Ureter (tissue), 1 donor: ENCODE measurements at places on chromosomes 7 and 10. TPM values are rescaled to one million over a fixed set of nuclear protein-coding genes. Genes with fewer than 3 reads are reported as not detected.

- no peak for DNase-seq
Observed at GRCh38 chr10:99329554-99330346, 594 bp downstream of the CNNM1 start.

- no peak for DNase-seq
Observed at GRCh38 chr7:140195859-140196258, 19.1 kb upstream of the KDM7A start.

DNA sequence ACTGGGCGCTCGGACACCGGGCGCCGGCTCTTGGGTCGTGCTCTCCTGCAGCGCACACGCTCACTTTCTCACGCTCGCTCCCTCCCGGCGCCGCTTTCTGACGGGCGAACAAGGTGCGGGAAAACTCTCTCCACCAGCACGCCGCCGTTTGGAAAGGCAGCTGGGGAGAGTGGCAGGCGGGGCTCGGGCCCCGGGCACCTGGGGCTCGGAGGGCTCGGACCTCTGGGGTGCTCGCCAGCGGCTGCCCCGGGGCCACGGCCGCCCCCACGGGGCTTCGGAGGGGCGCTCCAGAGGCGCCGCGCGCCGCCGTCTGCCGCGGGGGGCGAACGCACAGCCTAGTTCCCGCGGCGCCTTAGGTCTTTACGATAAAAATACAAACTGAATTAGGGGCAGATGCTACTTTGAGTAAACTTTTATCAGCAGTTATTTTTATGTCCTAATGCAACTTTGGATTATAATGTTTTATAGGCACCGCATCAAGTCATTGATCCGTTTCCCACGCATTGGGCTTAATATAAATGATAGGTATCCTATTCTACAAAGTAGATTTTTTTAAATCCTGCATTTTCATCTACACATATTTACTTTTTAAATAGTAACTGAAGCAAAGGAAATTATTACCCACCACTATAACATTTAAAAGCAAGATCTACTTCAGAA, 535 bp upstream of the EPC1 start:
- DNase-seq = no peak

NCF1 gene
- total RNA-seq = 1.9 TPM

DNA sequence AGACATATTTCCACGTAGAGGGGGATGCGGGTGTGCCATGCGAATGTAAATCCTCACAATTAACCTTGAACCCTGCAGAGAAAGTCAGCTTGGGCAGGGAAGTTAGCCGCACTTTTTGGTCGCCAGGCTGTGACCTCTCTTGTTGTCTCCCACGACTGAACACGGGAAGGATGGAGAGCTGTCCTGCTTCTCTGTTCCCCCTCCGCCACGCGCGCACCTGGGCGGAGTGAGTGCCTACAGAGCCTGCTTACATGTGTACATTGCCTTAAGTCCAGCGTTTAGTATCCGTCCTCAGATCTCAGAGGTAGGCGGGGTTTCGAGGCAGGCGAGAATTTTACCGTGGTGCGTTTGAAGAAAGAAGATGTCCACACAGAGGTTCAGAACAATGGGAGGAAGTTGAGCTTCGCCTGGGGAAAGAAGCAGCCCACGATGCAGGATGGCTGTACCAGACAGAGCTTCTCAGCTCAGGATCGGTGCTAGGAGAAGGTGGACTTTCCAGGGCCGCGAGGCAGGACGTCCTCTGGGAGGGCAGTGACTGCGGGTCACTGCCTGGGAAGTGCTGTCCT, 482 bp upstream of the ERCC6 start:
- peak; percentile 45 for DNase-seq

DNA sequence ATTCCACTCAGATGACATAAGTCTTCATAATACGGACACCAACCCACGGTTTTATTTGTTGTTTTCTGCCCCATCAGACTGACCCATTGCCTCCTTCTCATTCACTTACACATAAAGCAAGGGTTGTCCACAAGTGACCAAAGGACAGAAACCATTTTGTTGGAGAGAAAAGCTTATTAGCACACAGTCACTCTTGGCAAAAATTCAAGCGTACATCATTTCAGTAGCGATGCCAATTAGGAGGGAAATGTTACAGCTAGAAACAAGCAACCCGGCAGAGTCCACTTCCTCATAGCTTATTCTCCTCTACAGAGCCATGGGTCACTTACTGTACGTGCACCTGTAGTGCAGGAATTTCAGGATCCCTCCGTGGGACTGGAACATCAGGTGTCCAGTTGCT, 23.0 kb downstream of the ABLIM1 start:
- no peak for DNase-seq

- DNase-seq = no peak
Observed at GRCh38 chr7:119935418-119936025, 337.5 kb upstream of the KCND2 start.

FAM25G gene
- not detected for total RNA-seq

- DNase-seq = no peak
Observed at GRCh38 chr7:106346167-106346677, 61.4 kb upstream of the NAMPT start.

- no peak for DNase-seq
Observed at GRCh38 chr7:88835147-88835728, 39.7 kb upstream of the TEX47 start.

DNA sequence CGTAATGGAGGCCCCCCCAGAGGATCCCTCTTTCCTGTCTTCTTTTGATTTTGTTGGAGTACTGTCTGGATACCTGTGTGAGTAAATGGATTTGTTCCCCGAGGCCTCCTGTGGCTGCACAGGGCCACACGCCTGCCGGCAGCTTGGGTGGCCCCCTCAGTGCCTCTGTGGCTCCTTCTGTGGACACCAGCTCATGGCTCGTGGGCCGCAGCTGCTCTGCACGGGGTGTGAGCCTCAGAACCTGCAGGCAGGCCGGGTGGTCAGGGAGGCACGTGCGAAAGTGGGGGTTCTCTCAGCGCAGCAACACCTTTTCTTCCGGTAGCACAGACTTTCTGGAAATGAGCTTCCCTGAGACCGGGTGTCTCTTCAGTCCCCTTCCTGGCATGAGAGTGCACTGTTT, 70.3 kb downstream of the WDR37 start:
- DNase-seq = no peak

- DNase-seq = no peak
Observed at GRCh38 chr7:73519867-73520672, 2.0 kb downstream of the BAZ1B start.

NAT16 gene
- total RNA-seq = not detected

DNA sequence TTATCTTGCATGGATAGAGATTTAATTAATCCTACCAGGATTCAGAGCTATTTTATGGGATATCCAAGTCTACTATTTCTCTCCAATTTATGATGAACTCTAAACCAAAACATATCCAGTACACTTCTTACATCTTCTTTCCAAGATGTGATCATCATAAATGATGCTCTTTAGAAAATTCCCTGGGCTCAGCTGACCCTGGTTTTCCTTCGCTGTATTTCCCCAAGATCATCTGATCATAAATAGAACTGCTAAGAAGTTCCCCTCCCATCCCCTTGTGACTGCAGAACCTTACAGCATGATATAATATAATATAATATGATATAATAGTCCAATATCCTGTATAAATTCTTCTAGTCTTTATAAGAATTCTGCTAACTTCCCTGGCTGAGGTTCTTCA, 114.6 kb upstream of the LYZL2 start:
- no peak for DNase-seq

- DNase-seq = no peak
Observed at GRCh38 chr10:119818889-119819270, 53.8 kb downstream of the MCMBP start.

DNA sequence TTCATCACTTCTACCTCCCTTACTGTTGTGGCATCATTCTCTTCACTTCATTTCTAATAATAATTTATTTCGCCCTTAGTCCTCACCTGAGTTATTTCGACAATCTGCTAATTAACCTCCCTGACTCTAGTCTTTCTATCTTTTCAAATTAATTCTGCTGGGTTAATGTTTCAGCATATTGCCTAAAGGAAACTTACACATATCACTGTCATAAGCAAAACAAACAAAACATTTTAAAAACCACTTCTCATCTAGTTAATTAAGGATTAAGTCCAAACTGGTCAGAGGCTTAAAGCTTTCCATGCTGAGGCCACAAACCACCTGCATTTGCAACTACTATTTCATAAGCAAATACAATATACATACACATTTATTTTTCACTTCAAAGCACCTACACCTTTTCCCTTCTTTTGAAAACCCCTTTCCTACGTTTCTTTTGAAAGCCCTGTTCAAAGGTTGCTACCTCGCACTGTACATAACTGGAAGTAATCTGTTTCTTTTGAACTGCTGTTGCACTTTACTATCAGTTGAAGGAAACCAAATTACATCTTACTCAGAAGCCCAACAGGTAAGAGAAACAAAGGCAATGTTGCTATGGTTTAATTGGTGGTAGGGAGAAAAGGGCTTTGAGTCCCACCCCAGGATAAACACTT, 10.3 kb downstream of the SEM1 start:
- DNase-seq = no peak

- no peak for DNase-seq
Observed at GRCh38 chr10:16445770-16446469, 9.1 kb downstream of the PTER start.

- no peak for DNase-seq
Observed at GRCh38 chr10:1172256-1172984, 116.2 kb downstream of the WDR37 start.

DNA sequence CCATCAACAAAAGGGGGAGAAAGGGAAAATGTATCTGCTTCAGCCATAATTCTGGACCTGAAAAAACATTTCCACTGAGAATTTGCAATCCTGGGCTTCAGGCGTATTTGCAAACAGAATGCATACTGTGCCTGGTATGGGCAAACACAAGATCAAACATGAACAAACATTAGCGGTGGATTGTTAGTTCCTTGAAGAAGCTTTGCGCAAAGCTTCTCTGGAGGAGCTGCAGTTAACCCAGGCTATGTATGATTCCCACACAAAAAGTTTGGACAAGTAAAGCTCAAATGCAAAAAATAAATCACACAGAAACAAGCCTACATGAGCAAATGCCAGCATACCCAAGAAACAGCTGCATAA, 20.4 kb upstream of the HILPDA start:
- no peak for DNase-seq

DNA sequence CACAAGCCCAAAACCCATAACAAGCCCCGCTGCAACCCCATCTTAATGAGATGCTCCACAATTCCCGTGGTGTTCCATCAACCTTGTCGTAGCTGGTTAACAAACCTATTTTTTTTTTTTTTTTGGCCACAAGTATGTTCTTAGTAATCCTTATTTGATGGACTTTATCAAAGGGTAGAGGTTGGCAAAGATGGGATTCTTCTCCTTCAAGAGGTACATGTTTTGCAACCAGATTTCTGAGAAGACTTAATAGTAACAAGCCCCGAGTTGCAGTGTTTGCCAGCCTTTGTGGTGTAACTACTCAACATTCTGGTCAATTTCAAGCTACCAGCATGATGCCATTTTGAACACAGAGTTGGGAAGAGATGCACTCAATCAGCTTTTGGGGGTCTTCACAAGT, 181.7 kb downstream of the NRP1 start:
- DNase-seq = no peak

DNA sequence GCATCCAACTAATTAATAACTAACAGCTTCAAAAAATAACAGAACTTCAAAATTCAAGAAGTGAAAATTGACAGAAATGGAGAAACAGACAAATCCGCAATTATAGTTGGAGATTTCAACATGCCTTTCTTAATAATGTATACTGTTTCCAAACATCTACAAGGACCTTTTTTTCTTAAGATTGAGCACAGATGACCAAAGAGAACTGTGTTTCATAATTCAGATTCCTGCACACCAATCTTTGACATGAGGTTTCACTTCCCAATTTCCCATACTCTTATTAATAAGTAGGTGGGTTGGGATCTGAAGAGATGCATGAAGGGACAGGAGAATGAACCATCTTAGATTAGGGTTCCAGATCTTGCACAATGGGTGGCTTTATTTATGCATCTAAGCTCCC, 24.9 kb upstream of the GIMAP7 start:
- no peak for DNase-seq

- DNase-seq = no peak
Observed at GRCh38 chr7:73841689-73842066, 638 bp downstream of the METTL27 start.

- DNase-seq = no peak
Observed at GRCh38 chr10:117214401-117214800, 17.1 kb downstream of the KCNK18 start.

- DNase-seq = no peak
Observed at GRCh38 chr7:105002-105401, 87.4 kb upstream of the FAM20C start.

DNA sequence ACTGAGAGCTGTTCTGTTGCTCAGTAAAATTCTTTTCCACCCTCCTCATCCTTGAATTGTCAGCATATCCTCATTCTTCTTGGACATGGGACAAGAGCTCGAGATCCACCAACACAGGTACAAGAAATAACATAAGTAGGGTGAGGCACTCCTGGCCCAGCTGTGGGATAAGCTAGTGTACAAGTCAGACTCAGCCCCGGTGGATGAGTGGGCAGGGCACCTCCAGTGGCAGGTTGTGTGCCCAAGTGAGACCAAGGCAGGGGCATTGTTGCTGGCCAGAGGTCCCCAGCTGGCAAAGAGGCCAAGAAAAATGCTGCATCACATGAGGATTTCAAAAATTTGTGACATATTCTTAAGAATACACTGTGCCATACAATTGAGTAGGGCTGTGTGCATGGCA, 402.0 kb upstream of the ZWINT start:
- DNase-seq = no peak

DNA sequence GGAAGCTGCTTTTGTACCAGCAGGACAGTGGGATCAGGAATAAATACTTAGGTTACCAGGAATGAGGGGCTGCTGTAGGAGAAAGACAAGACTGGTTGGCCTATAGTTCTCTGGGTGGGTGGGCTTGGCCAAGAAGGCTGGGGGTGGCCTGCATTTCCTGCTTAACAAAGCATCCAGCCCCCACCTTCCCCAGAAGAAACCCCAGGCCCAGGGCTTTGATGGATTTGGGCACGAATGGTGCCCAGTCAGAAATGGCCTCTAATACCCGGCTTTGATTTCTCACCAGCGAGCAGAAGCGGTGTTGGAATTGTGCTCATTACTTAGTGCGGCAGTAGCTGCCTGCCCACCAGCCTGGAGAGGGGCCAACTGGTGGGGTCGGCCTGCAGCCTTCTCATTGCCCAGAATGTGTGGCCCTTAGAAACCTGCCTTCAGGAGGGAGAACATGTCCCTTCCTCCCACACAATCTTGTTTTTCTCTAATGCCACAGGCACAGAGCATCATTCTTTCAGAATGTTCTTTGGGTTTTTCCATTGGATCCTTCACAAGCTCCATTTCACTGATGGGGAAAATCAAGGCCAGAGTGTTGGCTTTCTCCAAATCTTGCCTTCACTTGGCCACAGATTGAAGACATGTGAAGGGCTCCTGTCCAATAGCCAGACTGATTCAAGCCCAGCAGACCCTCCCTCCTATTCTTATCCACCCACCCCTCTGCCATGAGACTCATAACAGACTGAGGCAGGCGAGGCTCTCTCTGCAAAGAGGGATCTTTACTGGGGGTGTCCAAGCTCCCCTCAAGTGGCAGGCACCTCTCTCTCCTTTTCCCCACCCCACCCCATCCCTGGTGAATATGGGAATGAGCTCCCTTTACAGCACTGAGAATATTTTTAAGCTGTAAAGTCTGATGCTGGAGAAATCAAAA, 2.5 kb downstream of the UNC5B start:
- peak; percentile 43 for DNase-seq

STEAP1B gene
- total RNA-seq = 0.73 TPM
